Endothelial cell (in vitro differentiated cells): ENCODE measurements at places on chromosomes 2 and 18.

DNA sequence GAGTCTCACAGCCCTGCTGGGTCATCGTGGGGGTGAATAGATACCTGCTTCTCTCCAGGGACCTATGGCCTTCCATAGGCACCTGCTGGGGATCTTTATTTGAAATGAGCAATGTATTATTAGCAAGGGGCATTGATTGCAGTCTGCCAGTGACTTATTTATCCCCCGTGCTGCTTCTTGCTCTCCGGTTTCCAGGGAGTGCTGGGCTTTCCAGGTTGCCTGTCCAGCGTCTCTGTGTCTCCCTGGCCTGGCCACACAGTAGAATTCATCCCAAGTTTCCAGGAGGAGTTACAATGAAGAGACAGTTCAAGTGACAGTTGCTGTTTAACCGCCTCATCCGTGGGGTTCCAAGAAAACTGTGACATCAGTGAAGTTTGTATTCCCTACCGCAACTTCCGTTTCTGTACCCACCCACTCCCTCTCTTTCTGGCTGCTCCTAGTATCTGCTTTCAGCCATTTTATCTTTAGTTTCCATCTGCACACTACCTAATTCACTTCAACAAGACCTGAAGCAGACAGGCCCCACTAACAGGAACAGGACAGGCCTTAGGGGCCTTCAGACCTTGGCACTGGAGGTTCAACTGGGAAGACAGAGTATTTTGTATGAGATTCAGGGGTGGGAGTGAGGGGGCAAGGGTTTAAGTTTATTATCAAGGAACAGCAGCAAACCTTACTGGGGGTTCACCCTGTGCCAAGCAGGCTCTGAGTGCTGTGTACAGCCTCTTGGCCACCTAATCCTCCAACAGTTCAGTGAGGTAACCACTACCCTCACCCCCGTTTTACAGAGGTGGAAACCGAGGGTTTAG, 134.8 kb downstream of the PRKCE start:
- DNase-seq, result no peak

DNA sequence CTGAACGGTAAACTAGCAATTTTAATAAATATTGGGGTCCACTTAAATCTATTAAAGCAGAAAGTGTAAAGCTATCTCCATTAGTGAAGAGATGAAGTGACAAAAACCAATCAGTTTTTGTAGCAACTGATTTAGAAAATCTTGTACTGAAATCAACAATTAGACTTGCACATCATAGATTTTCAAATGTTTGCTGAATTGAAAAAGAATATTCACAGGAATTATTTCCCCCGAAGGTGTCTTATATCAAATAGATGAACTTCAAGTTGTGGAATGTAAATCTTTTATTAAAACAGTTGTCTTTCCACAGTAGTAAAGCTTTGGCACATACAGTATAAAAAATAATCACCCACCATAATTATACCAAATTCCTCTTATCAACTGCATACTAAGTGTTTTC, 48.7 kb downstream of the ATIC start:
- no peak for DNase-seq

GRCh38 chr18:76467371-76468190, 27.5 kb downstream of the ZNF516 start:
- DNase-seq, result no peak

DNA sequence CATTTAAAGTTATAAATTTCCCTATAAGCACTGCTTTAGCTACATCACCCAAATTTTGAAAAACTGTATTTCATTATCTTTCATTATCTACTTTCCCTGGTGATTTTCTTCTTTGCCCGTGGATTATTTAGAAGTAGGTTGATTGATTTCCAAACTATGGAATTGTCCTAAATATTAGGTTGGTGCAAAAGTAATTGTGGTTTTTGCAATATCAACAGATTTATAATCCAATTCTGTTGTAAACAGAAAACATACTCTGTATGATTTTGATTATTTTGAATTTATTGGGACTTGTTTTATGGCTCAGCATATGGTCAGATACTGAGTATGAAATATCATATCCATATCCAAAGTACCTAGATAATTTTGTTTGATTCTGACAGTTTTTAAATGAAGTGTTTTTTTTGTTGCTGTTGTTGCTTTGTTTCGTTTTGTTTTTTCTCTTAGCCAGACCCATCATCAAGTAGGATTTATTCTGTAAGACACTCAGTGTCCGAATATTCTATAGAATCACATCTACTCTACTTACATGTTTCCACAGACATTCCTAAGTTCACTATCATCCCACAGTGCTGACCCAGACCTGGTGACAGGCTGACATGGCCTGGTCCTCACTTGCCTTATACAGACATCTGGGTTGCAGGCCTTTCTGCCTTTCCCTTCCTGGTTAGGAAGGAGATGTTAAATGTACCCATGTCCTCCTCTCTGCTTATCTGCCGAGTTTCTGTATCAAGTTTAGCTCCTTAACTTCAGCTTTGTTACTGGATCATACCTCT, 2.1 kb upstream of the TRABD2A start:
- DNase-seq, result no peak

DNA sequence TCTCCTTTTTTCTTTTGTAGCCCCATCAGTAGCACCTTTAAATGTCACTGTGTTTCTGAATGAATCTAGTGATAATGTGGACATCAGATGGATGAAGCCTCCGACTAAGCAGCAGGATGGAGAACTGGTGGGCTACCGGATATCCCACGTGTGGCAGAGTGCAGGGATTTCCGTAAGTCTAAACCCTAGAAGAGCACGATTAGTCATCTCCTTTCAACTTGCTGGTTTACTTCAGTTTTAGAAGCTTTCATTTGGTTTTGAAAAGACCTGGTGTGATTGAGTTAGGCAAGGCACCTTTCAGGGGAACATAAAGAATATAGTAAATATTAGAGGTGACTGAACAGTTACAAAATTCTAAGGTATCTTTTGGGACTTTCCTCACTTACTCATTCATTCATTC, 72.2 kb upstream of the TMEM87B start:
- DNase-seq, result no peak

- DNase-seq, result no peak
These were observed 65.1 kb downstream of the MAP4K4 start for GRCh38 chr2:101762451-101763171.

GRCh38 chr2:237540823-237541222, 25.6 kb upstream of the PRLH start:
- no peak for DNase-seq

- DNase-seq, result no peak
These were observed 231.1 kb upstream of the EPAS1 start for GRCh38 chr2:46066116-46066515.

GRCh38 chr2:589281-590130, 87.7 kb downstream of the TMEM18 start:
- no peak for DNase-seq

DNA sequence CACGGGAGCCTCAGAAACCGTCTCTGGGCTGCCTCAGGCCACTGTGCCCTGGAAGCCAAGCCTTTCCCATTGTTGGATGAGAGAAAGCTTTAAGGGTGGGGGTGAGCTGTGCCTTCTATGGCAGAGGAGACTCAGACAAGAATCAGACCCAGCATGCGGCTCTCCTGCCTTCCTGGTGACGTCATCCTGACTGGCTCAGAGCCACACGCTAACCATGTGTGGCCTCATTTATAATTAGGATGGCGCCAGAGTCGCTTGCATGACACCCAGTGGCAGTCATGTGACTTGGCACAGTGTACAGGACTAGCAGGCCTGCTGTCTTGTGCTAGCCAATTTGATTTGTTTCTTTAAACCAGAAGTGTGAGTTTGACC, 99.1 kb downstream of the SH3BP4 start:
- DNase-seq, result no peak

DNA sequence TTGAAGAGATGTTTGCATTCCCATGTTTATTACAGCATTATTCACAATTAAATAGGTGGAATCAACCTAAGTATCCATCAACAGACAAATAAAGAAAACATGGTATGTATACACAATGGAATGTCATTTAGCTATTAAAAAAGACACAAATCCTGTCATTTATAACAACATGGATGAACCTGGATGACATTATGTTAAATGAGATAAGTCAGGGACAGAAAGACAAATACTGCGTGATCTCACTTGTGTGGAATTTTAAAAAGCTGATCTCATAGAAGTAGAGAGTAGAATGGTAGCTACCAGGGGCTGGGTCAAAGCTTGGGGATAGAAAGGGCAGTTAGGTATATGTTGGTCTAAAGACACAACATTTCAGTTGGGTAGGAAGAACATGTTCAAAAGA, 376.3 kb downstream of the EPHA4 start:
- no peak for DNase-seq

- DNase-seq, result no peak
These were observed 278.1 kb downstream of the DCDC2C start for GRCh38 chr2:3981446-3981987.

- peak; percentile 14 for DNase-seq
These were observed 655.1 kb downstream of the DSC3 start for GRCh38 chr18:30387401-30387800.

DNA sequence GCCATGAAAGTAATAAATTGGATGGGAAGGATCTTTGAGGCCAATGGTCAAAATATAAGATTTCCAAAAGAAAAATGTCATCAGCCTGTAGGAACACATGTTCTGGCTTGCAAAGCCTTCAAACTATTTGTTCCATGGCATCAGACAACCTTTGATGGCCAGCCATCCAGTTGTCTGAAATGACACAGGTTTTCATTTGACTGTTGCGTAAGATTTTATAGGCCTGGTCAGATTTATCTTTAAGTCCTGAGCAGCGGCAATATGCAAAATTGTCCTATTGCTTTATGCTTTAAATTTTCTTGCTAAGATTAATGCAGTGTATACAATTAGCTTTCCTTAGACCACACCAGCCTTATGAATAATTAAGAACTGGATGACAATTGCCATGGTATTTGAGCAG, 167.1 kb downstream of the AGPS start:
- no peak for DNase-seq

DNA sequence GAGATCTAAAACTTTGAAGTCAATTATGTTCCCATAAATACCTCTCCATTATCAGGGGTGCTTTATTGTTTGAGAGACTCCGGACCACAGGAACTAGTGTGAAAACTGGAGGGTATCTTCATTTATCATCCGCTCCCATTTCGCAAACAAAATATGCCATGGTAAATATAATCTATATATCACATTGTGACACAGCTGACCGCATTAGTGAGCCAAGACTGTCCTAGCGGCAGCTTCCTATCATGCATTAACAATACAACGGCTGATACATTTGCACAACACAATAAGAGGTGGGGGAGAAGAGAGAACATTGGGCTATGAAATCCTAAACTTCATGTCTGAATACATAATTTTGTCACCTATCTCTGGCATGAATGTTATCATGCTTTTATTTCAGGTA, 29.5 kb downstream of the BCL11A start:
- no peak for DNase-seq

DNA sequence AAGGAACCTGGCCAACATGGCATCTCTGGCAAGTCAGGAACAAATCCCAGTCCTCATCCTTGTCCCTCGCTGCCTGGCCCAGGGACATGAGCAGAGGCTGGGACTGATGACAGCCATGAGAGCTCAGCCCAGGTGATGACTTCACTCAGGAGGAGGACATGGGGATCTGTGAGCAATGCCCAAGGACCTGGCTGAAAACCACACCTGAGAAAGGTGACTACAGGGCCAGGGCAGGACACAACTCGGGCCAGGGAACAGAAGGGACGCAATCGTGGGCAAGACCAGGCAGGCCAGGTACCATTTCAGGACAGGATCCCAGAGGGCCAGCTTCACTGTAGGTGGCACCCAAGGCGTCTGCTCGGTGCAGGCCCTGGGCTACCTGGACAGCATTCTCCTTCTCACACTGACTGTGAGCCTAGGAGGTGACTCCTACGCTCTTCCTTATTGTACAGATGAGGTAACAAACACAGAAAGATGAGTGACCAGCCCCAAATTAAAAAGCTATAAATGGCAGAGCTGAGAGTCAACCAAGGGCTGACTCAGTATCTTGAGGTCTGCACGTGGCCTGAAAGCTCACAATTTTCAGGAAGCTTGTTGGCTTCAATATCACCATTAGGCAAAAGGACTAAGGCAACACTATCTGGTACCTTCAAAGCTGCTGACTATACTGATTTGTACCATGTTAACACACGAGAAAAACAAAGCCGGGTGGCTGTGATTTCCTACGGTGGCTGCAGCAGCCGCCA, 141.1 kb downstream of the EIPR1 start:
- no peak for DNase-seq

DNA sequence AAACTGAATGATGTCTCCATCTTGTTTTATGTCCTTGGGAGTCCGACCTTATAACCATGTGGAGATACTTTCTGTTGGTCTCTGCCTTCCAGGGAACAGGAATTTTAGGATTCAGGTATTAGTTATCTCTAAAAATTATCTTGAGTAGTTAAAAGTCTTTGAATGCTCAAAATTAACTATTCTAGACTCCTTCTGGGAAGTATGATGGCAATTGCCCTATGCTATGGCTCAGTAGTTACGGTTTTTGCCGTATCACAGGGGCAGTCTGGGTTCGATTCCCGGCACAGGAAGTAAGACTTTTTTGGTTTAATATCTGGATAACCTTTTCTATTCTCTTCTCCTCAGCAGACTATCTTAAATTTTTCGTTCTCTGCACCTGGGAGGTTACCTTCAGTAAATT, 708.7 kb upstream of the LRATD1 start:
- no peak for DNase-seq

DNA sequence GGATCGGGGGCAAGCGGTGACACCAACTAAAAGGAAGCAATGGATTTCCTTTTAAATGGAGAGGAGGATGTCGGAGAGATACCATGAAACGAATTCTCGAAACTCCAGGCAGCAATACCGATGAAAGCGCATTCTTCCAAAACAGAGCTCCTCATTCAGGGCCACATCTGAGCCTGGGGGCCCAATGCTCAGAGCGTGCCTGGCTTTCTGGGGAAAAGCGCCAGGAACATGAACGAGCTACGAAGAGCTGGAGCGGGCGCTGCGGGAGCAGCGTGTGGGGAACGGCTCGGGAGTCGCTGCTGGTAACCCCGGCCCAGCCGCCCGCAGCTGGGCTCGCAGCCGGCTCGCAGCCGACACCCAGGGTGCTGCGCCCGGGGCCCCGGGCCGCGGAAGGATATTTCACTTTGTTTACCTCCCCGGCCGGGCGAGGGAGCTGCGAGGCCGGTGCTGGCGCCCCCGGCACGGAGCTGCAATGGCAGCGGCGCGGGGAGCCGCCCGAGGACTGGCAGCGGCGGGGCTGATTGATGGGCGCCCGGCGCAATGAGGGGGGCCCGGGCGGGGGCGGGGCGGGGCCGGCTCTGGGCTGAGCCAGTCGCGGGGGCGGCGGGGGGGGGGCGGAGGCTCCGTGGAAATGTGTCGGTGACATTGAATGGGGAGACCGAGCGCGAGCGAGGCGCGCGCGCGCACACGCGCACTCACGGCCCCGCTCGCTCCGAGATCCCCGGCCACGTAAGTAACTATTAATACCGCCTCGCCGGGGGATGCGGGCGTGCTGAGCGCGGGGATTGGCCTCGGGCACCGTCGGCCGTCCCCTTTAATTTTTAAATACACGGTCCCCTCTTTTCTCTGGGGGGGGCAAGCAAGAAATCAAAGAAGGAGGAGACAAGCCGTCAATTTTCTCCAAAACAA, at the start of gene TRIB2:
TSS of gene TRIB2 (plus strand) at position 655 of the 909 bp plus-strand sequence. CDS start 1,372 bp downstream, outside the sequence.
- peak; percentile 81 for DNase-seq

- DNase-seq, result no peak
These were observed 132.8 kb upstream of the L3MBTL4 start for GRCh38 chr18:6547476-6547875.
